MCF 10A (cell line): ENCODE measurements at places on chromosomes 11 and 22. TPM values are rescaled to one million over a fixed set of nuclear protein-coding genes. Genes with fewer than 3 reads are reported as not detected.
A peak's percentile ranks its signal among the peaks of the same experiment; 100 is the strongest.

DNA sequence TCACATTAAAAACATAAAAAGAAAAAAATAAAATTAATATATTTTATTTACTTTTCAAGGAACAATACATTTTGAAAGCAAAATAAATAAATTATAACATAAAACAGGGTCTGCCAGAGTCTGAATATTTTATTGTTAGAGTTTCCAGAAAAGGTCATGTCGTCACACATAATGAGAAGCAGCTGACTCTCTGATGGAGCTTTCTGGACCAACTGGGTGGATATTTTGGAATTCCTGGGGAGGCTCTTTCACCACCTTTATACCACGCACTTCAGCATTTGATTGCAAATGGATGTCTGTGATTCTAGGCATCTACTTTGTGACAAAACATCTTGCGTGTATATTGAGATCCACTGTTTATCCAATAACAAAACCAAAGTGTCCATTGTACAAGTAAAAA, 455.0 kb upstream of the CCDC179 start:
- H3K4me3 ChIP-seq = no peak overlapping the region
- H3K27me3 ChIP-seq = no peaks in the 10 kb centered on the region
- no peak for DNase-seq
- no peak overlapping the region for H3K27ac ChIP-seq

DNA sequence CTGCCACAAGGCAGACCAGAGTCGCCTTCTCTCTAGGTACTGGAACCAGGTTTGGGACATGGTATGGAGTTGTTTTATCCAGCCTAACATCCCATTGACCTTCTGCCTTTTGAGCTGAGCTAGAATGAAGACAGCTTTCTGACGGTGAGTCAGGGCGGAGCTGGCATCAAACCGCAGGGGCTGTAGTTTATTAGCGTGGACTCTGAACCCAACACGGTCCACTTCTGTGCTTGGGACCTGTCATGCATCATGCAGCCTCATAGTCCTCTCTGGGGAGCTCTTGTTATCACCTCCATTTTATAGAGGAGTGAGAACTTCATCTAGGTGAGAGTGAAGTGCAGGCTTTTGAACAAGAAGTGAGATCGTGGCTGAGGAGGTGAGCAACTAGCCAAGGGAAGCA, 8.3 kb downstream of the GAL3ST1 start:
- peaks cover 23% of the 10 kb centered on the region for H3K27me3 ChIP-seq
- H3K4me3 ChIP-seq = no peak overlapping the region
- H3K27ac ChIP-seq = no peak overlapping the region

- peaks cover 18% of the 10 kb centered on the region for H3K36me3 ChIP-seq
- no peaks in the 10 kb centered on the region for H3K27me3 ChIP-seq
- peak overlapping the region; percentile 57 for H3K4me3 ChIP-seq
Measured at GRCh38 chr11:61971248-61972111, 4.0 kb upstream of the FTH1 start.

- no peaks in the 10 kb centered on the region for H3K27me3 ChIP-seq
- peaks cover 55% of the 10 kb centered on the region for H3K36me3 ChIP-seq
- H3K4me3 ChIP-seq = no peak overlapping the region
- no peak for DNase-seq
- no peak overlapping the region for H3K27ac ChIP-seq
Measured at GRCh38 chr22:49807780-49808708, 19.6 kb downstream of the BRD1 start.

- no peak overlapping the region for H3K4me3 ChIP-seq
- H3K27ac ChIP-seq = no peak overlapping the region
- no peaks in the 10 kb centered on the region for H3K36me3 ChIP-seq
- no peaks in the 10 kb centered on the region for H3K4me1 ChIP-seq
- peak; percentile 47 for DNase-seq
Measured at GRCh38 chr22:22810018-22810427, 77.6 kb upstream of the IGLL5 start.

GRCh38 chr11:134100171-134100570, 31.3 kb downstream of the JAM3 start:
- no peaks in the 10 kb centered on the region for H3K4me1 ChIP-seq
- no peak for DNase-seq
- no peaks in the 10 kb centered on the region for H3K36me3 ChIP-seq

Gene SLC15A3
- not detected in 2 replicates for total RNA-seq

Gene BARX2
- total RNA-seq = not detected in 2 replicates

Gene IGSF22
- total RNA-seq = not detected in 2 replicates
